ENCODE measurements at places on chromosomes 16 and 17.

DNA sequence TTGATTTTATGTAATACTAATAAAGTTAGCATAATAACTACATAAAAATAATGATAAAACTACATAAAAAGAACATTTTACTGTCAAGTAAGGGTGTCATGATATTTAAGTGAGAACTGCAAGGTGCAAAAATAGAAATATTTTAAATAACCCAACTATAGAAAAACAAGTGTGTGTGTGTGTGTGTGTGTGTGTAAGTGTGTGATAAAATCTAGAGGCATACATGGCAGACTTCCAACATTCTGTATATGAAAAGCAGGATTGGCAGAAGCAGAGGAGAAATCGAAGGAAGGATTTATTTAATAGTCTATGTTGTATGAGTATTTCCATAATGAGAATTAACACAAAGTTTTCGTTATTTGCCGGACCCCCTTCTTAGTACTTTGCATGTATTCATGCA is 334.1 kb downstream of the KCNJ2 start:
- no peak for DNase-seq

- DNase-seq = no peak
Measured at GRCh38 chr17:80751070-80751945, 206.7 kb downstream of the RPTOR start.

DNA sequence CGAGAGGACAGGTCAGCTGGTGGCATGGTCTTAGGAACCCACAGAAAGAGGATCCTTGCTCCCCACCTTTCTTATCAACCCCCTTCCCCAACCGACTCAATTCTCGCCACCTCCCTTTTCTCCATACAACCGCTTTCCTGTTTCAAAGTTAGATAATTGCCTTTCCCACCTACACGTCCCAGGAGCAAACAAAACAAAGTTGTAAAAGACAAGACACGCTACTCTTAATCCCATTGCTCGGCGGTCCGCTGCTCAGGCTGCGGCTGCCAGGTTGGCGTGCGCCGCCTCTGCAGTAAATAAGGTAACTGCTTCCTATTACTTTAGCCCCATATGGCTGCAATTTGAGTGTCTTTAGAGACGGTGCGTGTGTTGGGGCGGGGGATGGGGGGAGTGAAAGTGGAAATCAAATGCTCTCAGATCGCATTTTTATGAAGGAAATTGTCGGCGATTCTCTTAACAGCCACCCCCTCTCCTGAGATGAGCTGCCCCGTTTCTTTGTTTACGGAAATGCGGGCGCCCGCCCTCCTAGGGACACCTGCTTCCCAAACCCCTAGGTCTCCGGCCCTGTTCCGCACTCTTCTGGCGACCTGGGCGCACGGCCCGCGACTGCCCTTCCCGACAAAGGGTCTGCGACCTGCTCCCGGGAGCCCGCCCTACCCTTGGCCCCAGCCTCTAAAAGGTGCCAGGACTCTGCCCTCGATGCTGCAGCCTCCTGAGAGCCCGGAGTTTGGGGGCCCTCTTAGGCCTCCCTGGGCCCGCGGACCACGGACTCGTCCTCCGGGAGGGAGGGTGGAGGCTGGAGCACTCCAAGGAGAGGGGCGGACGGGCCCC is 3.7 kb upstream of the CBX8 start:
- peak; percentile 70 for DNase-seq

GRCh38 chr16:87416826-87417527 is 24.8 kb downstream of the MAP1LC3B start:
- DNase-seq = peak; percentile 56

GRCh38 chr17:17722081-17722905 is 41.0 kb downstream of the RAI1 start:
- no peak for DNase-seq

DNA sequence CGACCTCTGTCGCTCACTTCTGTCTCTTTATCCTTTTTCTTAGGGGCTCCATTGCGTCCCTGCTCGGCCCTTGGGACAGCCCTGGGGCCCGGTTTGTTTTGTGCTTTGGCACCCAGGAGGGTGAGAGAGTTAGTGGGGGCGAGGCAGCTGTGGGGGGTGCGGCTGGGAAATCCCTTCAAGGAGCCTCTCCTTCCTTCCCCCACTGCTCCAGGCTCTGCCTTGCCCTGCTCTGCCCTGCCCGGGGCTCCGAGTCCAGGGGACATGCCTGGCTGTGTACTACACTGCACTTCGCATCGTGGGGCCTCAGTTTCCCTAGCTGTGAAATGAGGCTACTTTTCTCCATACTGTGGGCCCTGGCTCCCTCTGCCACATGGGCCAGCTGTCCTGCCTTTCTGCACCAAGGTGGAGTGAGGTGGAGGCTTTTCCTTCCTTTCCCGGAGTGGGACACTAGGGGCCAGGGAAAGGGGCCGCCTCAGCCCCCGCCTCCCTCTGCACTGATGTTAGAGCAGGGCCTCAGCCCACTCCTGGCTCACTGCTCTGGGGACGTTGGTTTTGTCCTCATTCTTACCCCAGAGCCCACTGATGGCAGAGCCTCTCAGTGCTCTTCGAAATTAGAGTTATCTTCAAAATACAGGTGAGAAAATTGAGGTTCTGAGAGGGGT is 980 bp downstream of the LLGL1 start:
- DNase-seq = no peak

GRCh38 chr17:74659889-74660288 is 36.4 kb upstream of the CD300E start:
- DNase-seq = no peak

GRCh38 chr16:71264299-71264698 is 24.9 kb downstream of the CMTR2 start:
- DNase-seq = no peak

DNA sequence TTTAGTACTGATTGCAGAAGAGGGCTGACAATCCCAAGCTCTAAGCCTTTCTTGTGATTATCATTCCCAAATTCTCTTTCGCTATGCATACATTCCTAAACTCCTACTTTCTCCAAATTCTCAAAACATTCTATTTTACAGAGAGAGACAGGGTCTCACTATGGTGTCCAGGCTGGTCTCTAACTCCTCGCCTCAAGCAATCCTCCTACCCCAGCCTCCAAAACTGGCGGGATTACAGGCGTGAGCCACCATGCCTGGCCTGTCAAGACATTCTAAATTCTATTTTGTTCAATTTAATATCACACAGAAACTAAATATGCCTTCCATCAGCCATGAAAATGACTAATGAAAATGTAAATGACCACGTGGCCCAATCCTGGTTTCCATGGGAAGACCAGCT is 39.8 kb downstream of the ANKRD11 start:
- DNase-seq = no peak

DNA sequence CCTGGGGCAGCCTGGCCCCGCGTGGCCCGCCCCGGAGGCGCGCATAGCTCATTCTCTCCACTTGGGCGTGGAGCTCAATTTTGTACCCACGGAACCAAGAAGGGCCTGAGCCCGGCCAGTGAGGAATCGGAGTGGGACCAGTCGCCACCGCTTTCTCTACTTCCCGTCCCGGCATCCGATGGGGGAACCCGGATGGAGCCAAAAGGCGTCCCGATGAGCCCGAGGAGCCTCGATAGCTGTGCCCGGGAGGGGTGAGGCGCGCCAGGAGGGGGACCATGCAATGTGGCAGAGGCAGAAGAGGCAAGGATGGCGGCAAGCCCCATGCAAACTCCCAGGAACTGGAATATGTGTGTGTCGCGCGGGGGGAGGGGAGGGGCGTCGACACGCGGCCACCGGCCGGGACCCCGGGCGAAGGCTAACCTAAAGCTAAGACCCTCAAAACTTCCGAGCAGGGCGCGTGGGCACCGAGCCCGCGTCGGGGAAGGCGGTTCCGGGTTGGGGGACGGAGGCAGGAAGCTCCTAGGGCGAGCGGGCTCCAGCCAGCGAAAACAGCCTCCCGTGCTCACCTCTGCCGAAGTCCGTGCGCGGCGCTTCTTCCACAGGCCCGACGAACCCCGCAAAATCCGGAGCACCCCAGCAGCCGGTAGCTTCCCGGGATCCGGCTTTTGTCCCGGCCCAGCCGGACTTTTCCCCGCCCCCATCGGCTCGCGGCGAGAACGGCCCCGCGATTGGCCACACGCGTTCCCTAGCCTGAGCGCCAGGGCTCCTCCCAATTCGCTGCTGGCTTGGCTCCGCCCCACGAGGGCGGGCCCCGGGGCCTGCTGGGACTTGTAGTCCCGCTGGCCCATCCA is at the start of gene ACLY:
Gene ACLY, minus strand, starts transcription at position 638 of the 851 bp plus-strand sequence. CDS start 5,078 bp downstream, outside the sequence.
- DNase-seq = peak; percentile 98

DNA sequence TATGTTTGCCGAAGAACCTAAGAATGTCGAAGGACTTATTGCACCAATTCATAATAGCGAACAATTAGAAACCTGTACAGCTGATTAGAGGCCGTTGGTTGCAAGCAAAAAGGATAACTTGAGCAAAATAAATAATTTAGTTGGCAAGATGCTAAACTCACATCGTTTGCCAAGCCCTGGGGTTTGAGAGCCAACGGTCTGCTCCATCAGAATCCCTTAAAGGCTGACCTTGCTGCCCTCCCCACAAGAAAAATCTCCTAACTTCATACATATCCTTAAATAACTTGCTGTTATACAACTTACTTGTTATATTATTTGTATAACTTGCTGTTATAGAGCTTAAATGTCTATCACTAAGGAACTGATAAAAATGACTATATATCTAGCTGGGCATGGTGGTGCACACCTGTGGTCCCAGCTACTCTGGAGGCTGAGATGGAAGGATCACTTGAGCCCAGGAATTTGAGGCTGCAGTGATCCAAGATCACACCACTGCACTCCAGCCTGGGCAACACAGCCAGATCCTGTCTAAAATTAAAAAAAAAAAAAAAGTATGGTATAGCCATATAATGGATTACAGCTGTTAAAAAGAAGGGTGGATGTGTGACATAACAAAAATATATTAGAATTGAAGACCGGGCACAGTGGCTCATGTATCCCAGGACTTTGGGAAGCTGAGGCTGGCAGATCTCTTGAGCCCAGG is 1.9 kb upstream of the TRIM37 start:
- no peak for DNase-seq

DNA sequence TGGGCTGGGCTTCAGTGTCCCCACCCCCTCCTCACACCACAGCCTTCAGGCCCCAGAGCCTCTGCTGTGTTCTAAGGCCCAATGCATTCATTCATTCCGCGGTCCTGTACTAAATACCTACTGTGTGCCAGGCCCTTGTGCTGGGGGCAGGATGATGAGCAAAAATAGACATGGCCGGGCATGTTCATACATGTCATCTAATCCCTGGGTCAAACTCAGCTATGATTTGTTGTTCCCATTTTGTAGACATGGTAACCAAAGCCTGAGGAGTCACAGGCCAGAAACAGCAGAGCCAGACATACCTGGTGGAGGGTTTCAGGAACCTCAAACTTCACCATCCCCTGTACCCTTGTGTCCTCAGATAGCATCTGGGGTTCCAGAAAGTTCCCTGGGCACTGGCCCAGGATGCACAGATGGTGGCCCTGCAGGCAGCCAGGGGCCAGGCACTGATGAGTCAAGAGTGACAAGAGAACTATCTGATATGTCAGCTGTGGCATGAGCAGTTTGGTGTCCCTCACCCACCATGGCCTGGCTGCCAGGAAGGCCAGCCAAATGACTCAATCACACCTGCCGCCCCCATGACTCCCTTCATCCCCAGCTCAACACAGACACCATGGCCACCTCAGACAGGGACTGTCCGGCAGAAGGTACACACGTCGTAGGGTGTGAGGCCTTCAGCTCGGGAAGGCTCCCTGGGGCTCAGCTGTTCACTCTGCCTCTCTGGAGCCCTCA is 2.7 kb upstream of the RRAD start:
- DNase-seq = peak; percentile 70

DNA sequence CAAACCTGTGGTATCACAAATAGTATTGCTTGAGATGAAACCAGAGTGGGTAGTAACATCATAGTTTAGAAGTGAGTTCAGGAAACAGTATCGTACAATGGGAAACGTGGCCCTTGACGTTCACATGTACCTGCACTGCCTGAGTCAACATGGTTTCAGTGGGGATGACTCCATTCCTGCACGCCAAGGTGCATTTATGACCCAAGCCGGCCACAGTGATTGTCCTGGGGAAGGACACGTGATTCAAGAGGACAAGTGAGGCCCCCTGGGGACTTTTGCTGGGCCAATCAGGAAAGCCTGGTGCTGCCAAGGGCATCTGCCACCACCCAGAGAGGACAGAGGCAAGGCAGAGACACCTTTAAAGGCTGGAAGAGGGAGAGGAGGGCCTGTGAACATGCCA is 119.2 kb downstream of the AXIN2 start:
- no peak for DNase-seq

DNA sequence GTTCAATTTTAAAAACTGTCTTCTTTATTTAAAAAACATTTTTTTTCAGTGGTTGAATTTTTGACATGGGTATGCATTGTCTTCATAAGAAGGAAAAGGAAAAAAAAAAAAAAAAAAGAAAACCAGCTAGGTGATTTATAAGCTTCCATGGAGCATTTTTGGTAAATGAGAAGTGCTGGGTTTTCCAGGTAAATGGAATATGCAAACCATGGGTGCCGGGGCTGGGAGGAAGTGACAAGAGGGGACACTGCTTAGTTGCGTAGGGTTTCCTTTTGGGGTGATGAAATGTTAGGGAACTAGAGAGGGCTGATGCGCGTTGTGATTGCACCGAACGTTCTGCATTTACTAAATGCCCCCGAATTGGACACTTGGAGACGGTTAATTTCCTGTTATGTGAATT is 217.4 kb upstream of the FOXF1 start:
- no peak for DNase-seq

DNA sequence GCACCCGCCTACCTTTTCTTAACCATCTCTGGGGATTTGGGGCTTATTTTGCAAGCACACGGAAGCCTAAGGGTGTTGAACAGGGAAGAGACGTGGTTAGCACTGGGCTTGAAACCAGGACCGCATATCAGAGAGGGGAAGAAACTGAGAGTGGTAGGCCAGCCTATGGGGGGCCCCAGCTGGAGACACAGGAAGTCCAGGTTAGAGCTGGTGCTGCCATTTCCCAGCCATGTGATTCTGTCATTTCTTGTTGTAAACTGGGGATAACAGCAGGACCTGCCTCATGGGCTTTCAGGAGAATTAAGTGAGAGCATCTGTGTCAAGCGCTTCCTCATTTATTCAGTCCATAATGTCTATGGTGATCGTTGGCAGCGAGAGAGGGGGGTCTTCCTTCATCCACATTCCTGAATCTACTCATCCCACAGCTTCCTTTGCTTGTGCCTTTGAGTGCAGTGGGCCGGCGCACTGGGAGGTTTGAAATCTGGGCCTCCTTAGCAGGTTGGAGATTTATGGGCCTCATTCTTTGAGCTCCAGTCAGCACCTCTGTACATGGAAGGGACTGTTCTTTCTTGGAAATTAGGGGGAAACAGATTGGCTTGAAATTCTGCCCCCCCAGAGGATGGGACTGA is 20.1 kb downstream of the NKD1 start:
- DNase-seq = no peak
